Activated CD4-positive, alpha-beta T cell treated with anti-CD3 and anti-CD28 coated beads, Interleukin-2, amount 10 ng/mL, durations not matched to agents 24 days and 14 days (primary cell): ENCODE measurements at places on chromosomes 12 and 14. TPM values are rescaled to one million over a fixed set of nuclear protein-coding genes. Genes with fewer than 3 reads are reported as not detected.

GRCh38 chr14:37972941-37973887, 234.5 kb upstream of the SSTR1 start:
- DNase-seq, result no peak

DNA sequence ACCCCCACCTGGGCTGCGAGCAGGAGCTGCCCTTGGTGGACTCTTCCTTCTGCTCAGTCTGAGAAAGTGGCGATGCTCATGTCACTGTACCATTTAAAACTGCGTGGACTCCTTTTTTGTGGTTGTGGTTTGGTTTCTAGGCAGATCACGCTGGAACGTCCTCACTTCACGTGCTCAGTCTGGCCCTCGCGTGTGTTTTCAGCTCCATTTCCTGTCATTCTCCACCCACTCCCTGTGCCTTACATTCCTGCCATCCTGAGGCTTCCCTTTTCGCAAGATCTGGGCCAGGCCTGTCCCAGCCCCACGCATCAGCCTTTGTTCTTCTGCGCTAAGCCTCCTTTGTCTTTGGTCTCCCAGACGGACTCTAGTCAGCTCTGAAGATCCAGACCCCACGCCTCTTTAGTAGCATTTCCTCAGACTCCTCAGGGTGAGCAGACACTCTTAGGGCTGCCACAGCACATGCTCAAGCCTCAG, 105.4 kb downstream of the FBXL14 start:
- DNase-seq, result peak; percentile 68

DNA sequence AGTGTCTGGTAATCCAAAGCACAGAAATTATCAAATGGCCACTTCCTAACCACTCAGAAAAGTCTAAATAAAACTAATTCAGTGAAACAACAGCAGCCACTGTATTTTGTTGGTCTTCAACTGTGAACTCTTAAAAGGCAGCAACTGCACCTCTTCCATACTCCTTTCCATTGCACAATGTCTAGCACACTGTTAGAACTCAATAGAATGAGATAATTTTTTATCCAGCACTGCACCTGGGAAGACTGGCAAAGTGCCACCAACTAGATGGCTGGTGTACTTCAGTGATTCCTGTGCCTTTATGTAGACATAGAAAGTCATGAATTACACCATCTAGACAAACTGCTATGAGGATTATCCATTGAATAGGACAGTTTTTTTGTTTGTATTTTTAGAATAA, 26.2 kb downstream of the LGR5 start:
- no peak for DNase-seq

- no peak for DNase-seq
Measured at GRCh38 chr14:22835505-22835904, 880 bp upstream of the MMP14 start.

DNA sequence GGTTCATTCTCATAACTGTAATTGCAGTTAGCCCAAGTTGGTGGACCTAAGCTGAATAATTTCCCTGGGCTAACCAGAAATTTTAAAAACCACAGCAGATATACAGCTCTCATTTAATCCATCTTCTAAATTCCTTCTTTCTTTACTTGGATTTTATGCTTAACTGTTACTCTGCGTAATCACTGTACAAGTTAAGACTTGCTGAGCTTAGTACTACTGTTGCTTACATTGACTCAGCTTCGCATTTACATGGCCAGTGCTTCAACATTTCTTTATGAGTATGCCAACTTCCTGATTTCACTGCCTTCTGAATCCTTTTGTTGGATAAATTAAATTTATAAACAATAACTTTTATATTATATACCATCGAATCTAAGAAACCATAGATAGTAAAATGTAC, 147.4 kb downstream of the SLC38A4 start:
- no peak for DNase-seq

DNA sequence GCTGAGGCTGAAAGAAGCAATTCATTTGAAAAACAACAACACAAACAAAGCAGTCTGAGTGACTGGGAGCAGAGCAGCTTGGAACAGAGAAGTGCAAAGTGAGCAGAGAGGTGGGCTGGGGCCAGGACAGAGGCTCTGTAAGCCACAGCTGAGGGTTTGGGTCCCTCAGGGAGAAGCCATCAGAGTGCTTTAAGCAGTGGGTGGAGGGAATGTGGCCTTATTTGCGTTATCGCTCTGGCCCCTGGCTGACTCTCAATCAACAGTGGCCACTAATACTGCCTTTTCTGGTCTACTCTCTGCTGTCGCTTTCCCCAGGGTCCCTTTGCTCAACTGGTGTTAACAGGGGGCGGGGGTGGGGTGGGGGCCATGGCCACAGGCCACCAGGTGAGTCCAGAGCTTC, 44.2 kb downstream of the IRF2BPL start:
- no peak for DNase-seq

DNA sequence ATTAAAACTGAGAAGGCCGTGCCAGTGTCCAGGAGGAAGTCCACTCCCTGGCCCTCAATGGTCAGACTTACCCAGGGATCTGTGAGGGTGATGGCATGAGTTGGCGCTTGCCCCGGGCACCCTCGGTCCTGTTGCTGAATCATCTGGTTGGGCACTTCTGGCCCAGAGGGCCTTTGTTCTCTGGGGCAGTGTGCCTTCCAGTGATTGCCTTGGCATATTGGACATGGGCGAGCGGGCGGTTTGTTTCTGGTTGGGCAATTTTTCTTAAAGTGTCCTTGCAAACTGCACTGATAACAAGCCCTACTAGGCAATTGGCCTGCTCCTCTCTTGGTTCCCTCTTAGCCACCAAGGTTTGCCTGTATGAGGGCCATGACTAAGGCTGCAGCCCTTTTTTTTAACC, 69.5 kb upstream of the ZDHHC17 start:
- DNase-seq, result no peak

The THTPA gene
- 14.5 and 16.7 TPM in 2 replicates for total RNA-seq

The HSP90B1 gene
- total RNA-seq, result 449 and 457 TPM in 2 replicates

The TAC3 gene
- total RNA-seq, result 0.57 TPM in 1 of 2 replicates, not detected in the other
